ENCODE measurements at places on chromosomes 3 and 15. TPM values are rescaled to one million over a fixed set of nuclear protein-coding genes. Genes with fewer than 3 reads are reported as not detected.

The ATP8B4 gene
- total RNA-seq, result 155 TPM

The HTR3C gene
- not detected for total RNA-seq

The TMEM108 gene
- not detected for total RNA-seq

The MYNN gene
- 23.8 TPM for total RNA-seq

The AP3B2 gene
- total RNA-seq, result 0.43 TPM

The PROK2 gene
- total RNA-seq, result not detected

The KLF13 gene
- 14.5 TPM for total RNA-seq
